ENCODE measurements at places on chromosomes 6 and 20.

DNA sequence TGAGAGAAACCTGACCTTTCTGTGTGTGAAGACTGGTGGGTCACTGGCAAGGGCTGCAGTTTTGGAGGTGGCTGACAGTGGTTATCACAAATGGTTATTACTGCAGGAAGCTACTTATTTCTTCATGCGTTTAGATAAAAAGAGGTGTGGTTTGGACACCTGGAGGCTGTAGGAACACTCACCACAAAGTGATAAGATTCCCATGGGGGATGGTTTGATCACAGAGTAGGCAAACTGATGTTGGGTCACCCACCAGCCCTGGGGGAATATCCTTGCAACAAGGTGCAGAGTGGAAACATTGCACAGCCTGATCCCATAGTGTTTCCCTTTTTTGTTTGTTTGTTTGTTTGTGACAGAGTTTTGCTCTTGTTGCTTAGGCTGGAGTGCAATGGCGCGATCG, 33.9 kb upstream of the RNGTT start:
- DNase-seq: no peak

GRCh38 chr20:46305331-46305972, 2.8 kb downstream of the CDH22 start:
- no peak for DNase-seq

DNA sequence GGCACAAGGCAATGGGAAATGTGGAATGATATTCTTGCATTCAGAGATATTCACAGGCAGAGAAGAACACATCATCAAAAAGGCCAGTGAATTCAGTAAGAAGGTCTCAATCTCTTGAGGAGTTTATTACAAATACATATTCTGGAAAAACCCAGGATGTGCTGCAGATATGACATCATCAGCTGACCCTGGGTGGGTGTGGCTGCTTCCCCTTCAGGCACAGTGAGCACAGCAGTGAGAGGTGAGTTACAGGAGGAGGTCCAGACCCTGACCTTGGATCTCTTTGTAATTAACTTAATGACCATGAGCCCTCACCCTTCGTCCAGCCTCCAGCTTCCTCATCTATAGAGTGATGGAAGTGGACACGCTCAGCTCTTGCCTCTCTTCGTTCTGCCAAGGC, 147.5 kb upstream of the SYNDIG1 start:
- no peak for DNase-seq

DNA sequence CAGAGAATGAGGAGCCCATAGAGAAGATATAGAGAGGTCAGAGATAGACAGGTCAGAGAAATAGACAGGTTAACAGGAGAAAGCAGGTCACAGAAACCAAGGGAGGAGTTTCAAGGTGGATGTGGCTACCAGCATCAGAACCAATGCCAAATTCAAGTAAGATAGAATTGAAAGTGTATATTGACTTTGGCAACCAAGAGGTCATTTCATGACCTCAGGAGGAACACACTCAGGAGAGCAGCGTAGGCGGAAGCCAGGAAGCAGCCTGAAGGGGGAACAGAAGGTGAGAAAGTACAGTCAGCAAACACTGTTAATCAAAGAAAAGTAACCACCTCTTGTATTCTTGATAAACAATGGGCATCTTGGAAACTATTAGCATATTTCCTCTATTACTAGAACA, 33.9 kb upstream of the ALDH8A1 start:
- peak; percentile 44 for DNase-seq

- no peak for DNase-seq
Observed at GRCh38 chr20:16368645-16369292, 204.5 kb downstream of the KIF16B start.

DNA sequence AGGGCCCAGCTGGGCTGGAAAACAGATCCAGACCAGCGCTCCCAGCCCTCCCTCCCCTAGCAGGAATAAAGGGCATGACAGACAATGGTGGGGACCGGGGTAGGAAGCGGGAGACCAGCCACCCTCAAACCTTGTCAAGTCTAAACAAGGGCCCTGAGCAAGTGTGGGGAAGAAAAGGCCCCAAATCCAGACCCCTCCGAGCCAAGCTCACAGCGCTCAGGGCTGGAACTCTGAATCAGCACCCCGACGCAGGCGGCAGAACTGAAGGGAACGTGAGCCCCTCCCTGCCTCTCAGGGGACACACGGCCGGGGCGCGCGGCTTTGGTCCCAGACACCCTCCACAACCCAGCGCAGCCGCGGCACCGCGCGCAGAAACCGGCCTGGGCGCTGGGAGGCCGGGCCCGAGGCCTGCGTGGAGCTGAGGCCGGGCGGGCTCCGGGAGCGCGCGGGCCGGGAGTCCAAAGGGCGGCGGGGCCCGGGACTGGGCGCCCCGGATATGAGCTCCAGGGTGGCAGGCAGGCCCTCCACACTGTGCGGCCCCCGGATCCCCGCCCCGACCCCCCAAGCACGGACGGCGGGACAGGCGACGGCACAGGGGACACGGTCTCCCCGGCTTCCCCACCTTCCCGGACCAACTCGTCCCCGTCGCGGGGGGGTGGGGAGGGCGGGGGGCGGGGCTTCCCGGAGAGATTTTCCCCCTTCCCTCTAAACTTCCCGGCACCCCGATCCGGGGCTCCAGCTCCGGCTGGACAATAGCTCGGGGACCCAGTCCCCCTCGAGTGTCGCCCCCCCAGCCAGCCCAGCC, 641 bp downstream of the TEAD3 start:
- DNase-seq: no peak

DNA sequence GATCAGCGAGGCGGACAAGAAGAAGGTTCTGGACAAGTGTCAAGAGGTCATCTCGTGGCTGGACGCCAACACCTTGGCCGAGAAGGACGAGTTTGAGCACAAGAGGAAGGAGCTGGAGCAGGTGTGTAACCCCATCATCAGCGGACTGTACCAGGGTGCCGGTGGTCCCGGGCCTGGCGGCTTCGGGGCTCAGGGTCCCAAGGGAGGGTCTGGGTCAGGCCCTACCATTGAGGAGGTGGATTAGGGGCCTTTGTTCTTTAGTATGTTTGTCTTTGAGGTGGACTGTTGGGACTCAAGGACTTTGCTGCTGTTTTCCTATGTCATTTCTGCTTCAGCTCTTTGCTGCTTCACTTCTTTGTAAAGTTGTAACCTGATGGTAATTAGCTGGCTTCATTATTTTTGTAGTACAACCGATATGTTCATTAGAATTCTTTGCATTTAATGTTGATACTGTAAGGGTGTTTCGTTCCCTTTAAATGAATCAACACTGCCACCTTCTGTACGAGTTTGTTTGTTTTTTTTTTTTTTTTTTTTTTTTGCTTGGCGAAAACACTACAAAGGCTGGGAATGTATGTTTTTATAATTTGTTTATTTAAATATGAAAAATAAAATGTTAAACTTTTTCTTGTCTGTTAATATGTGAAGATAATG, 2.2 kb downstream of the HSPA1B start:
- no peak for DNase-seq

DNA sequence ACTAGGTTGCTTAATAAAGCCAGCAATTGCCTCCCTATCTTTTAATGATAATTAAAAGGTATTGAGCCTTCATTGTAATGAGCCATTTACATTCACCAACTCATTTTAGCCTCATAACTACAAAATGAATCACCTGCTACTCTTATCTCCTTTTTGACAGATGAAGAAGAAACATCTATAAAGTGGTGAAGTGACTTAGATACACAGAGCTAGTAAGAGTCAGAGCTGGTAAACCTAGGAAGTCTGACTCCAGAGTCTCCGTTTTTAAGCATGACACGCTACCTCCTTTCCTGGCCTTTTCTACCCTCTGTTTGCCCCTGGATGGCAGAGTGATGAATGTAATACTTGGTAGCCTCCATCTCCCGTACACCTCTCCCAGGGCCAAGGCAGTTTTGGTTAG, 93.5 kb downstream of the SPTLC3 start:
- DNase-seq: no peak

GRCh38 chr6:108222064-108222463, 38.8 kb downstream of the SNX3 start:
- DNase-seq: peak; percentile 4

DNA sequence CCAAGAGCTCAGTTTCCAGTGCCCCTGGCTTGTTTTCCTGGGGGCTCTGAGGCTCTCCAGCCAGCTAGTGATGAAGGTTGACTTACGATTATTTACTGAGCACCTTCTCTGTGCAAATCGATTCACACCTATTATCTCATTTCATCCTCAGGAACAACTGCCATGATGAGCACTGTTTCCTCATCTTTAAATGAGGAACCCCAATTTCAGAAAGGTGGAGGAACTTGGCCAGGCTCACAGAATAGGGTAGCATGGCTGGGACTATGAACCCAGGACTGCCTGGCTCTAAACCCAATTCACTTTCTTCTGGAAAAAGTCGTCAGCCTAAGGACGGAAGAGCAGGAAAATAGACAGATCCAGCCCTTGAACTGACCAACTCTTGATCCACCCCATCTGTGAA, 3.5 kb upstream of the BPI start:
- no peak for DNase-seq

- DNase-seq: no peak
Observed at GRCh38 chr20:20317195-20317594, 50.7 kb upstream of the INSM1 start.

DNA sequence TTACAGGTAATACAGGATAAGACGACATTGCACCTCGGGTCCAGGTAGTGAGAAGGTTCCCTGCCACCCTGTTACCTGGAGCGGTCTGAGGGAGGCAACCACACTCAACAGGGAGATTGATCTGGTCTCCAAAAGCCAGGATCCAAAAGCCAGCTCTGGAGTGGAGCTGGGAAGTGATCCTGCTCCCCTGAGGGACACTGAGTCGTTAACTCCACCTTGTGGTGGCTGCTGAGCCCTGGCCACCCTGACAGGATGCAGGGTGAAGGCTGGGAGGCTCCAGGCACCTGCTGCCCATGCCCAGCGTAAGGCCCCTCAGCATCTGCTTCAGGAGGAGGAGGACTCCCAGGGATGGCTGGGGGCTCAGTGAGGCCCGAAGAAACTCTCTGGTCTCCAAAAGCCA, 38.7 kb upstream of the SLC22A2 start:
- DNase-seq: no peak

- no peak for DNase-seq
Observed at GRCh38 chr6:5012519-5012918, 8.7 kb upstream of the RPP40 start.

DNA sequence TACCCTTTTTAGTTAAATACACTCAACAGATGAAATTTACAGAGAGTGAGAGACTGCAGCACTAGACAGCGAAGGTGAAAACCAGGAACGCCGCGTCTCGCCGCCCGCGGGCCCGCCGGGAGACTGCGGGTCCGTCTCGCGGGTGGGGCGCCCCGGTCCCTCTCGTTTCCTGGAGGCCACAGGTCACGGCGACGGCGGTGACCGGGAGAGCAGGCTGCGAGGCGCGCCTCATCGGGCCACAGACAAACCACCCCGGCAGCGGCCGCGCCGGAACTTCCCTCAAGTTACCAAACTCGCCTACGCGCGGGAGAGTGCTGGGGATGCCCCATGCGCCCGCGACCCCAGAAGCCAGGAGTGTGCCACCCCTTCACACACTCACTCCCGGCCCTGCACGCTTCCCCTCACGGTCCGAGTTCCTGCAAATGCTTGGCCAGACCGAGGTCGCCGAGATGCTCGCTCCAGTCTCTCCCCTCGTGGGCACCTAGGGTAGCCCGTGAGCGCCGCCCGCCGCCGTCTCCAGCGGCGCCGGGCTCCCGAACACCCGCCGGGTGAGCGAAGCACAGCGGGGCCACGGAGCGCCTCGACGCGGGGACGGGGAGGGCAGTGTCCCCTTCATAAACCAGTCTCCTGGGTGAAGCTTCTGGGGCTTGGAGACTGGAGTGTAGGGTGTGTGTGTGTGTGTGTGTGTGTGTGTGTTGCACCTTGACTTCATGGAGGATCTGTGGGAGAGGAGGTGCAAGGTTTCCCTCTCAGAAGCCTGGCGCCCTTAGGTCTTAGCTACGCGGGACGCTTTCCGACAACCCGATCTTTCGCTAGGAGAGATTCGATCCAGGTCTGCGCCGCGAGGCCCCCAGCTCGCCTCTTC, 1.4 kb downstream of the BACH2 start:
- DNase-seq: peak; percentile 32

GRCh38 chr20:49699200-49699992, 14.3 kb downstream of the B4GALT5 start:
- DNase-seq: peak; percentile 80
